Heart right ventricle (tissue), 16 donors: ENCODE measurements at places on chromosomes 4 and X. TPM values are rescaled to one million over a fixed set of nuclear protein-coding genes. Genes with fewer than 3 reads are reported as not detected.

DNA sequence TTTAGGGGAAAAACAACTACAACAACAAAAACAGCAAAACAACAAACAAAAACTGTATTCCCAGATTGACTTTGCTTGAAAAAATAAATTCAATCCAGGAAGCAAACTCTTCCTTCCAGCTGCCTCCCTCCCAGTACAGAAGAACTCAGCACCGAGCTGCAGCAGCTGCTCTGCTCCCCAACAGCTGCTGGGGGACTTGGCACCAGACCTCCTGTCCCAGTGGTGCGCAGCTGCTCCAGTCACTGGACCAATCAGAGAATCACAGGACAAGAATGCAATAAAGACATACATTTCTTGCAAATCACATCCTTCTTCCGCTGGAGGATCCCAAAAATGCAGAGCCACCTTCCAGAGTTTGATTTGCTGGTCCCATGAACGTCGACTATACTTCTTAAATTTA is 11.8 kb upstream of the FAM53A start:
- no peak overlapping the region for H3K4me3 ChIP-seq
- H3K27me3 ChIP-seq = no peaks in the 10 kb centered on the region

Gene DDX53
- total RNA-seq = not detected

GRCh38 chrX:150984169-150984824 is 1.2 kb downstream of the HMGB3 start:
- H3K4me1 ChIP-seq = peaks cover 6% of the 10 kb centered on the region
- peak overlapping the region; percentile 60 for H3K4me3 ChIP-seq
- H3K27ac ChIP-seq = no peak overlapping the region
- no peaks in the 10 kb centered on the region for H3K27me3 ChIP-seq
- no peak for DNase-seq

DNA sequence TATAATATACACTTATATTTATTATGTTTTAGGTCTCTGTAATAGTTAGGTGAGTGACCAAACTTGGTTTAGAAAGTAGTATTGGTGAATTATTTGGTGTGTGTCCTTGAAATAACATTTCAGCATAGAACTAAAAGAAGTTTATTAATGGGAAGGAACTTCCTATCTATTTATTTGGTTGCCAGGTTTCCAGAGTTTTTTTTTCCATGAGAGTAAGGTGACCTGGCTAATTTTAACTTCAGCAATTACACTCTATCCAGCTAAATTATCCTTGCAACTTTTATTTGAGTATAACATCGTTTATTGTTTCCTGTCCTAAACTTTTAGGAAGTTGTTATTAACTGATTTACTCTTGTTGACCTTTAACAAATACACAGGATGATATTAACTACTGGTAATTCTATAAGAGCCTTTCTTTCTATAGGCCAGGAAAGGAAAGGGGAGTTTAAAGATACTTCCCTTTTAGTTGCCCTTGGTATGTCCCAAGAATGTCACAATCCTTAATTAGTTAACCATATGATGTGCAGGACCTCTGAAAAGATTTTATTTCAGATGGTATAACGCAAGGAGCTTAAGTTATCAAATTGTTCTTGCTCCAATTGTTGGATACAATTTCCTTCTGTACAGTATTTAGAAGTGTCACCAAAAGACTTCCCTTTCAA is 18.9 kb downstream of the PRDM8 start:
- H3K4me3 ChIP-seq = no peak overlapping the region
- no peak for DNase-seq

- no peak overlapping the region for H3K27ac ChIP-seq
- no peak overlapping the region for H3K4me3 ChIP-seq
- no peaks in the 10 kb centered on the region for H3K4me1 ChIP-seq
- no peak for DNase-seq
- no peaks in the 10 kb centered on the region for H3K36me3 ChIP-seq
Observed at GRCh38 chr4:105246712-105247111, 100.0 kb downstream of the TET2 start.

Gene S100P
- total RNA-seq = not detected

- no peak overlapping the region for H3K4me3 ChIP-seq
- H3K27ac ChIP-seq = peak overlapping the region; percentile 73
- H3K27me3 ChIP-seq = no peaks in the 10 kb centered on the region
Observed at GRCh38 chr4:143406523-143406922, 69.8 kb downstream of the GAB1 start.
